ENCODE measurements at places on chromosomes 12 and 14.

DNA sequence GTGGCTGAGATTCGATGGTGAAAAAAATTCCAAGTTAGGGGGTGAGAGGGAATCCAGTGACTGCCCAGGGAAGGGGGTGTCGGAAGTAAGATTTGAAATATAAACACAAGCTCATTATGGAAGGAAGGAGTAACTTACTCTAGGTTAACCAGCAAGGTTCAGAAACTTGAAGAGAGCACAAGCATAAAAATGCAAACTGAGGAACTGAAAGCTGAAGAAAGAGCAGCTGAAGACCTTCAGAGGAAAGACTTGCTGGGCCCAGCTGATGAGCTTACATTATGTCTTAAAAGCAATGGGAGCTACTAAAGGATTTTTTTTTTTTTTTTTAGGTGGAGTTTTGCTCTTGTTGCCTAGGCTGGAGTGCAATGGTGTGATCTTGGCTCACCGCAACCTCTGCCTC lies 189.7 kb upstream of the GRIN2B start:
- peak; percentile 71 for DNase-seq

GRCh38 chr14:50058113-50058512 lies 58.3 kb downstream of the VCPKMT start:
- DNase-seq, result no peak

DNA sequence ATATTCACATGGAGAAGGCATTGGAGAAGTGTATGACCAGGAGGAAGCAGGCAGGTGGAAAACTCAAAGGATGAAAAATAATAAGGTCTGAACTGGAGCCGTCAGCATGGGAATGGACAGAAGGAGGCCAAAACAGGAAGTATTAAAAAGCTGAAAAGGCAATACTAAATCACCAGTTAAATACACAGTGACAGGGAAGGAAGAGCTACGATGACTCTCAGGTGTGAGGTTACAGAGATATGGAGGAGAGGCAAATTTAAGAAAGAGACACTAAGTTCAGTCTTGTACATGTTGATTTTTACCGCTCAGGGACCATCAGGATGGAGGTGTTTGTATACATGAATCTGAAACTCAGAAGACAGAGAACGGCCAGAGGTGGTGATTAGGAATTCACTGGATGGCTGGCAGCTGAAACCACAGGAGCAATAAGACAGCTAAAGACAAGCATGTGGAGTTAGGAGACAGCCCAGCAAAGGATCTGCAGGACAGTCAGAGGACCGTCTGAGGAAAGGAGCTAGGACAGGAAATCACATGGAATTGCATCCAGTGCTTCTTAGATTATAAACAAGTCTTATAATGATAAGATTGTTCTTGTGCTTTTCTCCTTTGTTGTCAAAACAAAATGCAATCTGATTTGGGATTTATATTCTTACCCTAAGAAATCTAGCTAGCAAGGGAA lies 33.9 kb upstream of the CDKN3 start:
- DNase-seq, result no peak

- DNase-seq, result peak; percentile 53
These were observed 9.3 kb downstream of the ISCU start for GRCh38 chr12:108571609-108572165.

DNA sequence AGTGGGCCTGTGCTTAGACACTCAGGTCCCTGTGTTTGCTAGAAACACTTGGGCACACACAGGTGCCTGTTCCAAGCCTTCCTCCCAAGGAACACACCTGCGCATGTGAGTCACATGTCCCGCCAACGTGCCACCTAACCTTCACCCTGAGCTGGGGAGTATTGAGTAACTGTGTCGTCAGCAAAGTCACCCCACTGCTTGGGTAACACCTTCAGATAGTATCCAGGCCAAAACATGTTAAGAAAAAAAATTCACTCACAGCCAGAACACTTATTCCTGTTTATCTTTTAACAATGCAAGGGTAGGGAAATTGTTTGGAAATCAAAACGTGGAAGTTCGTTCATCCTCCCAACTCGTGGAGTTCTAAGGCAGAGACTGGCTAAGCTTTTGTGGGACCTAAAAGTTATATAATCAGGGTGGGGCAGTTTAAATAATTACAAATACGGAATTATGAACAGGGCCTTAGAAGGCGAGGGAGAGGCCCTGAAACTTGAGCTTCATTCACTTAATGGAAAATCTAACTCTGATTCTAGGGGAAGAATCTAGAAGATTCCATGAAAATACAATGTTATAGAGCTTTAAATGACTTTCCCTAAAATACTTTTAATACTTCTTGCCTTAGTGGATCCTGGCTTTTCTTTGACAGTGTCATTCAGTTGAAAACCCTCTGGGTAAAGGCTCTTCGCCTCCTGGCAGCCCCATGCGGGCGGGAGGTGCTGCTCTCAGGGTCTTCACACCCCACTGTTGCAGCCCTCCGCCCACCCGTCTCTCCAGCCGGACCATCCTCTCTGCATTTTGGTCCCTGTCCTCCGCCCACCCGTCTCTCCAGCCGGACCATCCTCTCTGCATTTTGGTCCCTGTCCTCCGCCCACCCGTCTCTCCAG lies 30.3 kb upstream of the ADIPOR2 start:
- DNase-seq, result peak; percentile 12

GRCh38 chr12:105812366-105812765 lies 326.4 kb downstream of the NUAK1 start:
- no peak for DNase-seq

- DNase-seq, result no peak
These were observed 304.5 kb downstream of the RAD51B start for GRCh38 chr14:68124050-68124449.
